ENCODE measurements at places on chromosomes 13 and 19.

DNA sequence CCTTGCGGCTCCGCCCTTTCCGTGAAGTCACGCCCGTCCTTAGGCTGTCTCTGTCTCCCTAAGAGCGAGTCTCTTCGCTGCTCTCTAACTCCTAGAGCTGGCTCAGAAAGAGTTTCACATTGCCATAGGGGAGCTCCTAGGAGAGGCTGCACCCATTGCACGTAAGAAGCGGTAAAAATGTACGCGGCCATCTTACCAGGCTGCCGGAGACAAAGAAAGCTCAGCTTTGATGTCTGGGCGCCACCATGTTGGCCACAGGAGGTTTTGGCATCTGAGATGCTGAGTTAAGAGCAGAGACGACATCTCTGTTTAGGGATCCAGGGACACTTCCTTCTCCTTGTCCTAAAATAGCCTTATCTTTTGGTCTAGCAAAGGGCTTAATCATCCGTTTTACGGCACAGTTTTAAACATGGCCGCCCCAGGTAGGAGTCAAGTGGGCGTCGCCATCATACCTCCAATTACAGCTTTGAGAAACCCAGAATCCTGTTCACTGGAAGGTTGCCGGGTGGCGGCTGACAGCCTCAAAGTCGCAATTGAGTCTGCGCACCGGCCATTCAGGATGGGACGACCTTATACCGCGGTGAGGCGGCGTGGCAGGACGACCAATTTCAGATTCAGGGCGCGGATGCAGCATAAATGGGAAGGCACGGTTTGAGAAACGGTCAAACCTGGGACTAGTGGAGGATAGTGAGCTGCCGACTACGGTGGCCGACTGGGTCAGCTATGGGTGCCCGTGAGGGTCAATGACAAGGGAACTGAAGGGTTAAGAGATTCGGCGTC is at the start of gene ZNF793:
Gene ZNF793, plus strand, starts transcription at position 553 of the 780 bp plus-strand sequence. CDS start 16,501 bp downstream, outside the sequence.
- DNase-seq = peak; percentile 80

GRCh38 chr19:17997969-17998826 is 9.8 kb upstream of the ARRDC2 start:
- DNase-seq = no peak

DNA sequence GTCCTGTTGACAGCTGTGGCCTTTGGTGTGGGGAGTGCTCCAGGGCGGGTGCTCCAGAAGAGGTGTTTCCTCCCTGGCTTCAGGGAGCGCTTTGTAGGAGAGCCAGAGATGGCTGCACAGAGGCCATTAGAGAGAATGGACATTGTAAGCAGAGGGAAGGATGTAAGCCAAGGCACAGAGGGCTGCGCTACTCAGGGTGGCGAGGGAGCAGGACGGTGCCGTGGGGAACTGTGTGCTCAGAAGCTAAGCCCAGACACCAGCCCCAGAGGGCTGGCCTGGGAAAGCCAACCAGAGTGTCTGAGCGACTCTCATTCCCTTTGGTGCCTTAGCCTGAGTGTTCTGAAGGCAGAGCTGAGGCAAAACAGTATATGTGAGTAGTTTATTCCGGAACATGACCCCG is 92.2 kb downstream of the TSHZ3 start:
- DNase-seq = no peak

GRCh38 chr13:51502153-51502651 is 49.4 kb upstream of the INTS6 start:
- DNase-seq = no peak

GRCh38 chr19:6012426-6013170 is 34.7 kb upstream of the RANBP3 start:
- DNase-seq = no peak

DNA sequence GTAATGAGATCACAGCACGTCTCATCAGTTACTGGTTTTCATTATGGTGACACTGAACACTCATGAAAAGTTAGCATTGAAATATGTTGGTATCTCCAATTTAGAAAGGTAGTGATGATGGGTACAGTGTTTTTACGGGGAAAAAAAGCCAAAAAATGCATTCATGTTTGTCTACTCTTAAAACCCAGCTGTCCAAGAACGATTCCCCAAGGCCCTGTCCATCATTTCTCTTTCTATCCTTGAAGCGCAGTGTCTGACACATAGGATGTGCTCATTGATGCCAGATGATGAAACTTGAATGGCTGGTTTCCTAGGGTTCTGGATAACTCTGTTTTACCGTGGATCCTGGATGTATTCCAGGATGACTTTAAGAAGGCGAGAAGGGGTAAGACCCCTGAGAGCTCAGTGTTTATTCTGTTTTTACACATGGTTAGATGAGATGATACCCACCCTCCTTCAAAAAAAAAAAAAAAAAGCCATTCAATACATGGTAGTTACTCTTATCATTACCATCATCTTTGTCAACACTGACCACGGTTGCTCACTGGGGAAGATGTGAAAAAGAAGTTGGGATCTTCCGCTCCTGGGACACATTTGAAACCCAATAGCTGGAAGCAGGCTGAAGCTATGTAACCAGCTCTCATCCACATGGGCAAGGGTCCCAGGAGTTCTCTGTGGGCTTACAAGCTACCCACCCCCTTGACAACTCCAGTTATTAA is 22.5 kb downstream of the SERP2 start:
- no peak for DNase-seq

DNA sequence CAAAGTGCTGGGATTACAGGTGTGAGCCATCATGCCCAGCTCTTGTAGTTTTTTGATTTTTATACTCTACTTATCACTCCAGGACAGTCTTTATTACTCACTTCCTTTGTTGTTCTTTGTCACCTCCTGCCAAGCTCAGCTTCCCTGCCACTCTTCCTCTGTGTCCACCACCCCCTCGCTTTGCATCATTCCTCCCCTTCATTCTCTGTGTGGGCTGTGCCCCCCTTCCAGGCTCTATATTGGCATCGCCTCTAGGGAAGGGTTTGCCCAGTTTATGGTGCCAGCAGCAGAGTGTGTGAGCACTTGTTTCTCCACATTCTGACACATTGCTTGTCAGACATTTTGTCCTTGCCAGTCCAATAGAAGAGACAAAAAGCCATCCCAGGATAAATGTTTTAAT is 15.1 kb downstream of the ZNF302 start:
- DNase-seq = no peak

DNA sequence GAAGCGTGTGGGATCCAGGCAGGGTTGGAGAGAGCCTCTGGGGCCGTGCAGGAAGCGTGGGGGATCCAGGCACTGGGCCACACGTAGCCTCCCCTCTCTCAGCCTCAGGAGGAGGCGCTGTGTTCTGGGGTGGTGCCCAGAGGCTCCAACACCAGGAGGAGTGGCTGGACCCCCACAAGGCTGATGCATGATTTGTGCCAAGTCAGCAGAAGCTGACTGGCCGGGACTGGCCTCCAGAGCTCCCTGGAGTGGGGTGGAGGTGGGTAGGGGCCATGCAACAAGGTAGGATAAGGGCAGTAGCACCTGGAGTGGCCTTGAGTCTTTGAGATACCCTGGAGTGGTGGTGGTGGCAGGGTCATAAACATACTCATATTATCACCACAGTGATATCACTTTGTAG is 75.3 kb downstream of the ERICH6B start:
- DNase-seq = no peak

GRCh38 chr13:96822895-96823294 is 171.4 kb downstream of the OXGR1 start:
- DNase-seq = no peak

DNA sequence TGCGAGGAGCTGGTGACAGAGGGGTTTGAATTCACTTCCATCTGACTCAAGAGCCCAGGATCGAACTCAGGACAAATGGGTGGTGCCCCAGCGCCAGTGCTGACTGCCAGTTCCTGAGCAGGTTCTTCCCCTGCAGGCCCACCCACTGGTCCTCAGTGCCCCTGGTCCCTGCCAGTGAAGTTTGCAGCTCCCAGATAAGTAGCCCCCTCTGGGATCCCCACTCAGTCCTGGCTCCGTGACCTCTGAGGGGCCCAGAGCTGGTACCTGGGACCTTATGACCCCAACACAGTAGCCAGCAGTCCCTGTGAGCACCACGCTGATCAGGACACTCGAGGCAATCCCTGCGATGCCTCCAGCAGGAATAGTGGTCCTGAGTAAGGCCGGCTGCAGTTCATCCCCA is 11.3 kb upstream of the CEACAM20 start:
- no peak for DNase-seq

DNA sequence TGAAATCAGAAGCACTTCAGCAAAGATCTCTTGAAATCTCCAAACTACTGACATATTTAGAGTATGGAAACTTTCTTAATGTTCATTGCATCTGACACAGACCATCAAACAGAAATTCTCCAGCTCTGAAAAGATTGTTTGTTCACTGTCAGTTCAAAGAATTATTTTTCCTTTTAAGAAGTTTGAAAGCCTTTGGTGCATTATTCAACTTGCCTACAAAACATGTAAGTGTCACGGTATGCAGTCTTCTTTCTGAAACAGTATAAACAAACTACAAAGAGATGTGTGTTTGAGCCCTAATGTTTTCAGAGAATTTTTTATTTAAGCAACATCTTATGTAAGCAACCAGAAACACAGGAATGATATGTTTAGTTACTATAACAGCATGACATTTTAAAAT is 125.4 kb downstream of the FGF14 start:
- DNase-seq = no peak

DNA sequence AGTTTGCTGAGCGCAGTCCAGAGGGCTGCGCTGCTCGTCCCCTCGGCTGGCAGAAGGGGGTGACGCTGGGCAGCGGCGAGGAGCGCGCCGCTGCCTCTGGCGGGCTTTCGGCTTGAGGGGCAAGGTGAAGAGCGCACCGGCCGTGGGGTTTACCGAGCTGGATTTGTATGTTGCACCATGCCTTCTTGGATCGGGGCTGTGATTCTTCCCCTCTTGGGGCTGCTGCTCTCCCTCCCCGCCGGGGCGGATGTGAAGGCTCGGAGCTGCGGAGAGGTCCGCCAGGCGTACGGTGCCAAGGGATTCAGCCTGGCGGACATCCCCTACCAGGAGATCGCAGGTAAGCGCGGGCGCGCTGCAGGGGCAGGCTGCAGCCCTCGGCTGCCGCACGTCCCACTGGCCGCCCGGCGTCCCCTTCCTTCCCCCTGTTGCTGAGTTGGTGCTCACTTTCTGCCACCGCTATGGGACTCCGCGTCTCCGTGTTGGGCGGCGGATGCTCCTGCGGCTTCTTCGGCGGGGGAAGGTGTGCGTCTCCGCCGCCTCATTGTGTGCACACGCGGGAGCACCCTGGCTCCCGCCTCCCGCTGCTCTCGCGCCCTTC is 772 bp downstream of the GPC6 start:
- DNase-seq = no peak

- no peak for DNase-seq
Measured at GRCh38 chr13:35162420-35162819, 220.3 kb downstream of the NBEA start.

- DNase-seq = no peak
Measured at GRCh38 chr13:111095911-111096501, 19.1 kb upstream of the ARHGEF7 start.

GRCh38 chr13:100214886-100215285 is 126.0 kb downstream of the PCCA start:
- DNase-seq = no peak

GRCh38 chr13:74904556-74904955 is 577.4 kb downstream of the TBC1D4 start:
- DNase-seq = no peak

DNA sequence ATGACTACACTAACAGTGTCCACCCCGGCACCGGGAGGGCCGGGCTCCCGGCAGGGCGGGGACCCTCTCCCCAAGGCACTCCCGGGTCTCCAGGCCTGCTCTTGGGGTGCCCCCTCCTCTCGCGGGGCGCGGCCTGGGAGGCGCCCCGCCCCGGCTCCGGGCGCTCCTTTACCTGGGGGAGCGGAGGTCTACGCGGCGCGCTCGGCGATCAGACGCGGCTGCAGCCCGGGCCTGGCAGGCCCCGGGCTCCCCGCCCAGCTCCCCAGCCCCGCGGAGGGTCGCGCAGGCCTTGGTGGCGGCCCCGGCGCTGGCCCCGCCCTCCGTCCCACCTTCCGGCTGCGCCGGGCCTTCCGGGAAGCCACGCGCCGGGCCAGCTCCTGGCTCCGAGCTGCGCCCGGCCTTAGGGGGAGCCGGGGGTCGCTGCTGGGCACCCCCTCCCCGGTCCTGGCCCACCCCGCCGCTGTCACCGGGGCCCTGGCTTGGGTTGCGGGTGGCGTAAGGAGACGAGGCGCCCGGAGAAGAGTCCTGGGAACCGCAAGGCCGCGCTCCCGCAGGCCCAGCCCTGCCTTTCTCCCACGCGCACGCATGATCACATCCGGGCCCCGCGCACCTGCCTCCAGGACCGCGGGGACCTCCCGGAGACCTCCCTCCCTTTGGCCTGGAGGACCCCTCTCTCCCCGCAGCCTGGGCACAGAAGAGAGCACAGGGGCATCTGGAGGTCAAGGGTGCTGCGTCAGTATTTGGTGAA is at the start of gene C19orf12:
Gene C19orf12, minus strand, starts transcription at position 309 of the 748 bp plus-strand sequence. CDS start 6,848 bp downstream, outside the sequence.
- peak; percentile 67 for DNase-seq

GRCh38 chr13:98678741-98679140 is 73.7 kb downstream of the SLC15A1 start:
- DNase-seq = no peak
